ENCODE measurements at places on chromosomes 12 and 14.

- no peak for DNase-seq
These were observed 429.4 kb downstream of the PCNX1 start for GRCh38 chr14:71336489-71337192.

DNA sequence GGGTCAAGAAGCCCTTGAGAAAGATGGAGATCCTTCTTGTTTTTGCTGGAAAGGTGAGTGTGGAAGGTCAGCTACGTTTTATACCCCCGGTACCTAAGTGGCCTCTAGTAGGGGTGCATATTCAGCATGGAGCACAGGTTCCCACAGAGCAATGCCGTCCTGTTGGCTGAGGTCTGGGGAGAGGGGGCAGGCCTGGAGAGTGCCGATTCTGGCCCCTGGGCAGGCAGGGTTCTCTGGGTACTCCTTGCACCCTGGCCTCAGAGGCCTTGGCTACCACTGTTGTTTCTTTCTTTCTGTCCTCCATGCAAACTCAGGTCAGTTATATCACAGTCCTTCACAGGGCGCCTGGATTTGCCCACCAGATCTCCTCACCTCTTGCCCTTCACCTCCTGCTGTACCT lies 8.5 kb downstream of the RBP5 start:
- DNase-seq, result no peak

DNA sequence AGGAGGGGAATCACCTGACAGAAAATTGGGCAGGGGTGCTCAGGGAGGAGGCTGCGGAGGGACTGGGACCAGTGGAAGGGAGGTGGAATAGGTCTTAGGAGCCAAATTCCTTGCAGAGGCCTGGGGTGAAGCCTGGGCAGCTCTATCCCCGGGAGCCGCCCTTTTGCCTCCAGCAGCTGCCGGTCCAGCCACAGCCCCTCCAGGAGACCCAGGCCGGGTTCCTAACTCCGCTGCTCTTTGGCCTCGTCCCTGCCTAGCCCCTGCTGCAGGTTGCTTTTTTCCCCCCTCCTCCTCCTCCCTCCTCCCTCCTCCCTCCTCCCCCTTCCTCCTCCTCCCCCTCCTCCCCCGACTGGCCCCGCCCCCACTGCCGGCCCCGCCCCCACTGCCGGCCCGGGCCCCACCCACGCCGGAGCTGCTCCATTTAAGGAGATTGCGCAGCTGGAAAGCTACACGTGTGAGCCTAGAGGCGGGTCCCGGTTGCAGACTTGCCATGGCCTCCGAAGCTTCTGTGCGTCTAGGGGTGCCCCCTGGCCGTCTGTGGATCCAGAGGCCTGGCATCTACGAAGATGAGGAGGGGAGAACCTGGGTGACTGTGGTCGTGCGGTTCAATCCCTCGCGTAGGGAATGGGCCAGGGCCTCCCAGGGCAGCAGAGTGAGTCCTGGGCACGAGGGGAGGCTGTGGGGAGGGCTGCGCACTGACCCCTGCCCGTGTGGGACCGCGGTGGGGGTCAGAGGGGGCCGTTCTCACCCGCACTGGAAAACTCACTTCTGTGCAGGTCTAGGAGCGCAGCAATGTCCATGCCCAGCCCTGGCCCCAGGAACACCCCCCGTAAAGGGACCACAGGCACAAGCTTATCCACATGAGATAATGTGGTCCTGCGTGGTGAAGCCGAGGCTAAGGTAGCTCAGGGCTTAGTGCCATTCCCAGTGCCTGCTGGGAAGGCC lies at the start of gene TCL1B:
Gene TCL1B, plus strand, starts transcription at position 449 of the 945 bp plus-strand sequence. Its CDS starts 42 bp downstream, at position 491.
- DNase-seq, result no peak

GRCh38 chr14:99562856-99563748 lies 40.9 kb downstream of the CCDC85C start:
- no peak for DNase-seq

DNA sequence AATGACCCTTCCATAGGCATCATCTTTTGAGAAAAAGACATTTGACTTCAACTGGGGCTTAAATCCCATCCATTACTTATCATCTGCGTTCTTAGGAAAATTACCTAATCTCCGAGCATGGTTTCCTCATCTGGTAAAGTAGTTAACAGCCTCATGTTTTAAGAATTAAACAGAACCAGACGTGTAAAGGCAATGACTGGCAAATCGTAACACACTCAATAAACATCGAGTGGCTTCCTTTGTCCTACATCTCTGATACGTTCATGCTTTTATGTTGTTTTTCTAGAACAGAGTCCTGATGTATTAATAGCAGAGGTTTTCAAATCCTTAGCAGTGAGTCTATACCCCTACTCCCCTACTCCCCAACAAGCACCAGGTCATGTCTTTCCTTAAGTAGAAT lies 189.7 kb upstream of the RGS6 start:
- DNase-seq, result no peak
